ENCODE measurements at places on chromosomes 5 and 9.

DNA sequence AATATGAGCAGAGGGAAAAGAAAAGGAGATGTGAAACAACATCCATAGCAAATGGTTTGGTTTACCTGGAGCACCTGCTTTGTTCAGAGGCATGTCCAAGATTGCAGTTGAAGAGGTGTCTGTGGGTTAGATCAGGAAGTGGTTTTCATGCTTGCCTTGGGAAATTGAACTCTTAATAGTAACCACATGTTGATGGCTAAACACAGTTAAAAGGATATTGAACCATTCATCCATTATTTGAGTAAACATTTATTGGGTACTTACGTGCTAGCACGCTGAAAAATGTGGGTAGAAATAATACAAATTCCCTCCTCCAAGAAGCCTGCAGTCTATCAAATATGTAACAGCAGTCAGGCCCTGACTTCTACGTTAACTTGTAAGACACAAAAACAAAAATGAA lies 235.7 kb upstream of the TNC start:
- no peak for DNase-seq

DNA sequence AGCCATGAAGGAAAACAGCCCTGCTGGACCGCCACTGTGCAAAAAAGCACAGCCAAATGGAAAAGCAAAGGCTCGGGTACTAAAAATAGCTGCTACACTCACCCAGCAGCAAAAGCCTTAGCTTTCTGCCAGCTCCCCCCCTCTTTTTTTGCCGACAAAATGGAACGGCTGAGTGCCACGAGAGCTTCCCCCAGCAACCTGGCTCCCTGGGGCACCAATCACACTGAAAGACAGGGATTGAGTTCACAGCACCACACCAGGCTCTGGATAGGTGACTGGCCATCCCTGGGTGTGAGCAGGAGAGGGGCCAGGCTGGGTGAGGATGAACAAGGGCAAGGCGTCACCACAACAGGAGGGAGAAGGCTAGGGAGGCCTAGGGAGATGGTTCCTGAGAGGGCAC lies 66.7 kb downstream of the SIL1 start:
- DNase-seq: no peak

DNA sequence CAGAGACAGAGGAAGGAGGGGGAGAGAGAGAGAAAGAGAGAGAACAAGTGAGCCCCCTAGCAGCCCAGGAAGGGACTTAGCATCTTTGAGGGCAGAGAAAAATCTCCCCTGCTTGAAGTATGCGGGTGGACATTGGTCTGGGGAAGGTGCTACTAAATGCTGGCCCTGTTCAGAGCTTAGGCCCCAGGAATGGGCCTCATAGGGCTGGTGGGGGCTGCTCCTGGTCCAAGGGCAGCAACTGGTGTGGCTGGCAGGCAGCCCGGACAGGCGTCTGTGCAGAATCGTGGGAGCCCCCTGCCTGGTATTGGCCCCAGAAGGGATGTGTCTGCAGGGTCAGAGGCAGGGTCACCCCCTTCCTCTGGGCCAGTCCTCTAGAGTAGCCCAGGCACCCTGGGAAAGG lies 47.8 kb upstream of the SUSD3 start:
- DNase-seq: no peak

GRCh38 chr9:108416324-108416723 lies 439.5 kb downstream of the ACTL7B start:
- no peak for DNase-seq

- no peak for DNase-seq
Observed at GRCh38 chr5:50849554-50849953, 183.1 kb downstream of the PARP8 start.

Data from hematopoietic multipotent progenitor cell treated with erythropoietin and hydrocortisone succinate and interleukin-3 and kit ligand, for 17 days (in vitro differentiated cells).